ENCODE measurements at places on chromosomes 6 and 20. TPM values are rescaled to one million over a fixed set of nuclear protein-coding genes. Genes with fewer than 3 reads are reported as not detected.

SUMO4 gene
- total RNA-seq: 11.6 TPM

TAAR9 gene
- not detected for total RNA-seq

GCNT2 gene
- total RNA-seq: 3.0 TPM

DOK5 gene
- 27.7 TPM for total RNA-seq

PANK2 gene
- total RNA-seq: 51.4 TPM

ANGPT4 gene
- total RNA-seq: not detected

MCM8 gene
- 36.5 TPM for total RNA-seq

ATXN1 gene
- 109 TPM for total RNA-seq

EPM2A gene
- 7.0 TPM for total RNA-seq

DCBLD1 gene
- total RNA-seq: 3.9 TPM

ENPP5 gene
- not detected for total RNA-seq

TSPYL4 gene
- 21.4 TPM for total RNA-seq

SOX18 gene
- 1.3 TPM for total RNA-seq

SLC35F1 gene
- total RNA-seq: not detected

HLA-DPA1 gene
- 61.0 TPM for total RNA-seq

ASIP gene
- total RNA-seq: not detected

ABHD12 gene
- 37.0 TPM for total RNA-seq

PRICKLE4 gene
- not detected for total RNA-seq

HRH3 gene
- total RNA-seq: not detected

CLPSL2 gene
- not detected for total RNA-seq

MTFR2 gene
- 23.3 TPM for total RNA-seq

NHSL1 gene
- total RNA-seq: 0.86 TPM

HMGCLL1 gene
- total RNA-seq: not detected

DACT2 gene
- 2.3 TPM for total RNA-seq

GTF3C6 gene
- 137 TPM for total RNA-seq

TMEM170B gene
- total RNA-seq: 0.86 TPM

SEMG1 gene
- not detected for total RNA-seq

GPRC6A gene
- total RNA-seq: not detected

HLA-DQA1 gene
- 13.3 TPM for total RNA-seq

POPDC3 gene
- not detected for total RNA-seq

EPHA7 gene
- total RNA-seq: not detected
